ENCODE measurements at places on chromosomes 16 and 17.
A peak's percentile ranks its signal among the peaks of the same experiment; 100 is the strongest.

- no peak for DNase-seq
These were observed 16.2 kb downstream of the LUC7L start for GRCh38 chr16:212999-213398.

GRCh38 chr17:78789663-78790181, 7.6 kb upstream of the CYTH1 start:
- peak; percentile 94 for DNase-seq

DNA sequence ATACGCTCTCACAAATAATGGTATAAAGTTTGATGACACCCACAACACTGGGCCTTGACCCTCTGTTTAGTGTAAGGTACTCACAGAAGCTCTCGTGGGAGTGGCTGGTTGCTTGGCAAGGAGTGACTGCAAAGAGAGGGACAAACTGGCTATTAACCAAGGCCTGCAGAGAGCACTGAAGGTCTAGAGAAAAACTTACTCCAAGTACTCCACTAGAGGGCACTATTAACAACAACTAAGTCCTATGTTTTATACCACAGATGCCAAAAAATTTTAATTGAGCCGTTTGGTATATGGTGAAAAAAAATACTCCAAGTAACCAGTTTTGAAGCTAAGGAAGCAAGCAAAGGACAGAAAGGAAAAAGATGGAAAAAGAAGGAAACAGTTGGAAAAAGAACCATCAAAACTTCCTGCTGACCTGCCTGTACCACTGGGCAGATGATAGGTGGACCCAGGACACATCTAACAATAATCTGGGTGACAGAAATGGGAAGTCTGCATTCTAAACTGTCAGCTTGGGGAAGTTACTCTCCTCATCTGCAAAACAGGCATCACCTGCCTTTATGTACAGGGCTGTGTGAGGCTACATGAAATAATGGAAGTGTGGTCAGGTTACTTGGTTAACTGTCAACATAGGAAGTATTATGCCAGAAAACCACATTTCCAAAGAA, 23.2 kb downstream of the DYNC1LI2 start:
- peak; percentile 63 for DNase-seq

GRCh38 chr16:24975428-24975889, 39.7 kb downstream of the ARHGAP17 start:
- no peak for DNase-seq

DNA sequence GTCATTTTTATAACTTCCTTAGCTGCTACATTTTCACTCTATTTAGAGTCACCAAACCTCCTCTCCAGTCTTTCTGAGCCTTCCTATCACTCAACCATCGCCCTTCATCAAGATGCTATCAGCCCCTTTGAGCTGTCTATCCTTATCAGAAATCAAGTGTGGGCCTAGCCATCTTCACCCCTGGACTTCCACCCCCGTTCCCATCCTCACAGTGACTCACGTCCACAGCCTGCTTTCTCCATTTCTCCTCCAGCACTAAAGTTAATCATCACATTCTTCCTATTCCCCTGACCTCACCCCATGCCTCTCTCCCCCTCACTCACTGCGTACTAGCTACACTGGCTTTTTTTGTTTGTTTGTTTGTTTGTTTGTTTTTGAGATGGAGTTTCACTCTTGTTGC, 2.4 kb upstream of the TEKT3 start:
- peak; percentile 38 for DNase-seq

- DNase-seq: peak; percentile 35
These were observed 19.4 kb downstream of the MYH10 start for GRCh38 chr17:8611137-8611536.

DNA sequence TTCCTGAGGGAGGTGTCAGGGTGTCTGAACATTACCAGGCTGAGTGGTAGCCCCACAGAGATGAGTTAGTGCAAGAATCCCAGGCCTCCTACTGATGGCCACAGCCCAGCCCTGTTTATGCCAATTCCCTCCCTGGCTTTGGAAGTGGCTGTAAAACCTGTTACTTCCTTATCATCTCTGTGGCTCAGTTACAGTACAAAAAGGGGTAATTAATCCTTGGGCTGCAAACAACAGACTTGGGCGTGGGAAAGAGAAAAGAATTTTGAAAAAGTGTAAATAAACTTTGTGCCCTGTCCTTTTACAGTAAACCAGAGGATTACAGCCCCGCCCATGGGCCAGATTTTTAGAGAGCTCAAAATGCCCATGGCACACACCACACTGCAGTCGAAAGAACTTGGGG, 73.1 kb upstream of the AXIN2 start:
- DNase-seq: no peak

DNA sequence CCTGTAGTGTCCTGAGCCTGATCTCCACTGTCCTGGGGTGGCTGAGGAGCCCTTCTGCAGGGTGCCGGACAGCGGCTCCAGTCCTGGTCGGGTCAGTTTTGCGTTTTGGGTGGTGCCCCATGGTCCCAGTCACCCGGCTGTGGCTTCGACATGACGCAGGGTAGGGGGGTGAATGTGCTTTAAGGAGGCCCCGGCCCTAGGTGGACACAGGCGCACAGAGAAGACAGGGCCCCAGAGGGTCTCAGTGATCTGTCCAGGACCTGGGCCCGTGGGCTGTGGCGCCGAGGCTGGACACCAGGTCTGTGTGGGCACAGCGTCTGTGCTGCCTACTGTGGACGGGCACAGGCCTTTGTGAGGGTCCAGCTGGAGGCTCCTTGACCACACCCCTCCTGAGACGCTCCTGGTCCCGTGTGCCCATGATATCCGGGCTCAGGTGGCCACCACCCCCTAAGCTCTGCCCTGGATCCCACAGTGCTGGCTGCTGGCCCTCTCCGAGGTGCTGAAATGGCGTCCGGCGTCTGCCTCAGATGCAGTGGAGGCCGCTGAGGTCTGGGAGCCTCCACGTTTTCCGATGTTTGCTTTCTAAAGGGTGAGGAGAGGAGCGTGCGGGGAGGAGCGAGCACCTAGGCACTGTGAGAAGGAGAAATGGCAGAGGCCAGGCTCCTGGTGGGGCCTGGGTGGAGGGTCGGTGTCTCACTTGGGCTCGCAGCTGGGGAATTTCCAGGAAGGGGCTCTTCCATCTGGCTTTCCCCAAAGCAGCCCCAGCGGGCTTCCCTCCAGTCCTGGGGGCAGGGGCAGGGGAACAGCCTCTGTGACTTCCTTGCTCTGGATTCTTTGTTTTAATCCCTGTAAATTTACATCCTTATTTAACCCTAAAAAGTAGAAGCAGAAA, 56.1 kb upstream of the ACSF3 start:
- peak; percentile 13 for DNase-seq

DNA sequence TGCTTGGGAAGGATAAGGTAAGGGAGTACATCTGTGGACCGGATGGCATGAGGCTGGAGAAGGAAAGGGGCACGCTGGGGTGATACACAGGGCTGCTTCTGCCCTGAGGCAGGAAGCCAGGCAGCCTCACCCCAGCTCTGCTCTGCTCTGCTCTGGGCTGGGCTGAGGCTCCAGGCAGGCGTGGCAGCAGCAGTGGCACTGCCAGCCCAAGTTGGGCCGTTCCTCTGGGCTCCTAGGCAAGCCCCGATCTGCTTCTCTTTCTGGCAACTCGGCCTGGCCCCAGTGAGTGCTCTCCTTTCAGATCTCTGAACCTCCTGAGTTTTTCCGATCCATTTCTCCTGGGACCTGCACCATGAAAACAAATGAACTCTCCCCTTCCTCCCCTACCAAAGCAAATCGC, 44.9 kb downstream of the VAC14 start:
- no peak for DNase-seq

DNA sequence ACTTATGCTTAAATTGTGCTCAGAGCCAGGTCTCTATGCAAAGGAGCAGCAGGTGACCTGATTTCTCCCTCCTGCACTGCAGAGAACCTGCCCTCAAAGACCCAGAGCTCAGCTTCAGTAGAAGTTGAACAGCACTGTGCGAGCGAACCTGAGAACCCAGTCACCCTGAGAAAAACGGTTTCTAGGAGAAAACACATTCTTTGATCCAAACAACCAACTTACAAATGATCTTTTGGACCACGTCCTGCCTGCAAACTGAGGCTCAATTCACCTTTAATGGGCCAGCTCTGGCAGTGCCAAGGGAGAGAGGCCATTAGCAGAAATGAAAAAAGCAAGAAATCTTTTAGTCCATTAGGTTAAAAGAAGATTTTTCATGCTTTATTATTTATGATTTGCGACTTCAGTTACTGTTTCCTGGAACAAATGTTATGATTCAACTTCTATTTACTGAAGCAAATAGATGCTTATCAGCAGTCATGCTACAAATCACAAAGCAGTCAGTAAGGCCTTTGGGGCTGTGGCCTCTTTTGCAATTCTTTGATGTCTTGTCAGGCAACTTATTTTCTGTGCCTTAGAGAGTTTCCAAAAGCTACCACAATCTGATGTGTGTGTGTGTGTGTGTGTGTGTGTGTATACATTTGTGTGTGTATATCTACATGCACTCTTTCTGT, 65.7 kb upstream of the LRRC37A3 start:
- DNase-seq: no peak

GRCh38 chr16:84232969-84233368, 6.8 kb downstream of the KCNG4 start:
- no peak for DNase-seq

GRCh38 chr17:77688369-77688768, 270.1 kb upstream of the TNRC6C start:
- no peak for DNase-seq

- peak; percentile 73 for DNase-seq
These were observed 144.8 kb downstream of the KCNJ2 start for GRCh38 chr17:70314096-70314495.

- DNase-seq: no peak
These were observed 65.8 kb upstream of the RPH3AL start for GRCh38 chr17:418421-418751.

DNA sequence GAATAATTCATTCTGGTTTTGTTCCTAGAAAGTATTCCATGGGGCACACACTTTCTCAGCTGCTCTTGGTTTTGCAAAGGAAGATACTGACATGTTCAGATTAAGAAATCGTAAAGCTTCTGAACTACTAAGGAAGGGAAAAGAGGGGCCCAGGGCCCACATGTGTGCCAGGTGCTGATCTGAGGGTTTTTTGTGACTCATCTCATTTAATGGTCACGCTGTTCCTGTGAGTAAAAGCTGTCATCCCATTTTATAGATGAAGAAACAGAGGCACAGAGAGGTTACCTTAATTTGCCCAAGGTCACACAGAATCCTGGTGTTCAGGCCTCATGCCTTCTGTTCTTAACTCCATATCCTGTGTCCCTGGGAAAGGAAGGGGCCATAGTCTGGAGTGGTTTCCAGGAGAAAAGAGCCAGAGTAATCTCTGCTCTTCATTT, 113.2 kb downstream of the MSI2 start:
- DNase-seq: peak; percentile 70

DNA sequence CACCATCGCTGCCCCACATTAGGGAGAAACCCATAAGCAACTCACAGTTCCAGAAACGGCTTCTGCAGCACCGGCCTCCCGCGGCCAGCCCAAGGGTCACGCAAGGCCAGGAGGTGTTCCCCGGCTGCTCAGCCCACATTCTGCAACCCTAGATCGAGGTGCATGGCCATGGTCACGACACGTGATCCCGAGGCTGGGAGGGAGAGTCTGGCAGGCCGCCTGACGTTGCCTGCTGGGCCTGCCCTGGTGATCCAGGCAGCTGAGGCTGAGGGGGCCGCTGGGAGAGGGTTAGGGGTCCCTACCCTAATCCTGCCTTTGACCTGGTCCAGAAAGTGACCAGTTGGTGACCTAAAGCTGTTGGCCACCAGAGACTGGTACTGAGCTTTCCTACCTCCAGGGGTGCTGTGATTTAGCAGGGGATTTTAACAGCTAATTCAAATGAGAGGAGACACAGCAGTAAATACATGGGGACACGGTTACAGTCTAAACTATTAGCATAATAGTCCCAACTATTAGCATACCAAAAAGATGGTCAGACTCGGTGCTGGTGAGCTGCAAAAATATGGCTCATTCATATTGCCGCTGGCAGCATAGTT, 97.4 kb upstream of the CIBAR2 start:
- no peak for DNase-seq

- DNase-seq: peak; percentile 36
These were observed 9.0 kb downstream of the CUEDC1 start for GRCh38 chr17:57945996-57946797.

DNA sequence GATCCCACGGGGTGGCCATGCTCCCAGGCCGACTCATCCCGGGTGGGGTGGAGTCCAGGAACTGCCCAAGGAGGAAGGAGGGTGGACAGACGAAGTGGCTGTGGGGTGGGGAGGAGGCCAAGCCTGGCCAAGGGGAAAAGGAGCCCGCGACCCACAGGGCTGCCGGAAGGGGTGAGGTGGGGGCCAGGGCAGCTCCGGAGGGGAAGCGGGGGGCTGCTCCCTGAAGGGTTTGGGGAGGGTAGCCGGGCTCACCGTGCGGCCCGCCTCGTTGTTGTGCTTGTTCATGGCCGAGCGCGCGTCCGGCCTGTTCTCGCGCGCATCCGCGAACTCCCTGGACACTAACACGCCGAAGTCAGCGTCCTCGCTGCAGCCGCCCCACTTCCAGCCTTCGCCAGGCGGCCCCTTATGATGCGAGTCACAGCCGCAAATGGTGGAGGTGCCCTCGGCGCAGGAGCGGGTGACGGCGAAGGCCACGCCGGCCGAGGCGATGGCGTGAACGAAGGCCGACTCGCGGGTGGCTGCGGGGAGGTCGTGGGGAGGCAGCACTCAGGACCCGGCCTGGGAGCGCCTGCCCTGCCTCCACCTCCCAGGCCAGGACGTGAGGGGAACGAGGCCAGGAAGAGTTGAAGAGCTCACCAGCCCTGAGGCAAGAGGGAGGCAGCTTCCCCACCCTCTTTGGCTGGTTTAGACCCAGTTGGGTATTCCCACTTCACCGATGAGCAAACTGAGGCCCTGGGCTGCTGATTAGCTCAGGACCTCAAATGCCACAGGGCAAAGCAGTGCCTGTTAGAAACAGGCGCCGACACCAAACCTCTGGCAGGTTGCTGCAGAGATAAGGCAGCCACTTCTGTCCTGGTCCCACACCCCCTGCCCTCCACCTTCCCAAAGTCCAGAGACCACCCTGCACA, 48.7 kb downstream of the WNT3 start:
- no peak for DNase-seq

GRCh38 chr16:11835891-11836649, 15.3 kb downstream of the RSL1D1 start:
- DNase-seq: peak; percentile 65

GRCh38 chr16:57373117-57373947, 1.0 kb downstream of the CX3CL1 start:
- no peak for DNase-seq

DNA sequence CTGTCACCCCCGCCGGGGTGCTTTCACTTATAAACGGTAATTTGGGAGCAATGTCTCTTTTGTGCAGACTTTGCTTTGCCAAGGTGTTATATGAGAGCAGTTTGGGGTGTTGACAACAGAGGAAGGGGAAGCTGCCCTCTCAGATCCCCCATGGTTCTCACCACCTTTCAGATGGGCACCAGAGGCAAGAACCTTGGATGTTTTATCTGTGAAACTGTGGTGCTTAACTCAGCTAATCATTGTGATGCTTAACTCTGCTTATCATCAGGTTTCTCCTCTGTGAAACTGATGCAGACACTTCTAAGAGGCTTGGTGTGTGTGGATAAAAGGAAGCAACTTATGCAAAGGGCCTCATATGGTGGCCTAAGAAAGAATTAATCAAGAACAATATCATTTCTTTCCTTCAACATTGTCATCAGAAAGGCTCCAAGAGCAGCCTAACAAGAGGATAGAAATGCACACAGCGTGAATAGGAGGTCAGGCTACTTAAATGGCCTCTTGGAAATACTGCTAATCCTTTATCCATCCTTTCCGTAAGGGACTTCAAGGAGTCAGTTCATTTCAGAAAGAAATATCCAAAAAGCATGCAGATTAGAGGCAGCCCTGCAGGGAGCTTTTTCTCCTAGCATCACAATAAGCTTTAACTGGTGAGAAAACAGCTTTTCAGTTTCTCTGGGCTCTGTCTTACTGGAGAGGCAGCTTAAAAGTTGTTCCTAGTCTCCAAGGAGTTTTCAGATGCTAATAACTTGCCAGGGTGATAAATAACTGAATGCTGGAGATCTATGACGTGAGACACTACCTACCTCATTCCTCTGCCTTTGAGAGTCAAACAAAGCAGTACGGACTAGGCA, 55.1 kb upstream of the CLEC3A start:
- no peak for DNase-seq
